ENCODE measurements at places on chromosomes 16 and 17. TPM values are rescaled to one million over a fixed set of nuclear protein-coding genes. Genes with fewer than 3 reads are reported as not detected.

DNA sequence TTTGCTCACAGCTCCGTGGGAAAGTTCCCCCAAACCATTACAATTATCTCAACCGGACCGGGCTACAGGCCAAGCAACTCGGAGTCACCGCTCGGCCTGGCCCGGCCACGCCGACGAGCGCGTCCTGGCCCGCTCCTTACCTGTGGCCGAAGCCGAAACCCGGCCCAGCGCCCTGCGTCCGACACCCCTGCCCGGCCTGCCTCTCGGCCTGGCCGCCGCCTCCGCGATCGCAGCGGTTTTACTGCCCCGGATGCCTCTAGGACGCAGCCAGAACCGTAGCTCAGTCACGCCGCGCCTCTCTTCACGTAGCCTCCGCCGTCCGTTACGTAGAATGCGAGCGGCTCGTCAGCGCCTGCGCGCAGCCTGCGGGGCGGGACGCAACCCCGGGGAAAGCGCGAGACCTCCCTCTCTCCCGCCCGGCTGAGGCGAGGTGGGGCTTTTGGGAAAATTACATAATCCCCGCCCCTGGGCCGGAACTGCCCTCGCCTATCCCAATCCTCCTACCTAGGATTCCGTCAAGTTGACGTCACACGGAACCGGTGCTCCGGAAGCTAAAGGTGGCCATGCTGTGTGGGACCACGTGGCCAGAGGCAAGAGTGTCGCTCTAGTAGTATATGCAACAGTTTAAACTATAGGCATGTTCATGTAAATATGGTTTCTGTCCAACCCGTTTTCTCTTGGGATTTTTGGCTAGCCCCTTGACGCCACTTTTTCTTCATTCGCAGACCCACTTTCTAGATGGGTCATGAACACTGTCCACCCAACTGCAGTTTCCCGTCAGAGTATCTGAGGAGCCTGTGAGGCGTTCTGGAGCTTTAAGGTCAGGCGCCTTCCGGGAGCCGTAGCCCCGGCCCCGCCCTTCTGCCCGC lies at the start of gene CCDC47:
CCDC47 (minus strand) TSS at position 326 of the 869 bp plus-strand sequence. CDS start 7,422 bp downstream, outside the sequence.
- DNase-seq = peak; percentile 99

DNA sequence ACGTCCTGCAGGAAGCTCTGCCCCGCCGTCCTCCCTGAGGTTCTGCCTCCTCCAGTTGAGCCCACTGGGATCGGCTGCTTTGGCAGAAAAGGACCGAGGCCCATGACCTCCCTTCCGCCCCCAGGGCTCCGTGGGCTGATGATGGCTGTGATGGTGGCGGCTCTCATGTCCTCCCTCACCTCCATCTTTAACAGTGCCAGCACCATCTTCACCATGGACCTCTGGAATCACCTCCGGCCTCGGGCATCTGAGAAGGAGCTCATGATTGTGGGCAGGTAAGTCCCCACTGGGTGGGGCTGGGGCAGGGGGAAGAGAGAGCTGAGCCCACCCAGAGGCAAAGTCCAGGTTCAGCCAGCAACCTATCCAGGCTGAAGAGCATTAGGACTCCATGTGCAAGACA lies 61.1 kb downstream of the SLC5A11 start:
- no peak for DNase-seq

DNA sequence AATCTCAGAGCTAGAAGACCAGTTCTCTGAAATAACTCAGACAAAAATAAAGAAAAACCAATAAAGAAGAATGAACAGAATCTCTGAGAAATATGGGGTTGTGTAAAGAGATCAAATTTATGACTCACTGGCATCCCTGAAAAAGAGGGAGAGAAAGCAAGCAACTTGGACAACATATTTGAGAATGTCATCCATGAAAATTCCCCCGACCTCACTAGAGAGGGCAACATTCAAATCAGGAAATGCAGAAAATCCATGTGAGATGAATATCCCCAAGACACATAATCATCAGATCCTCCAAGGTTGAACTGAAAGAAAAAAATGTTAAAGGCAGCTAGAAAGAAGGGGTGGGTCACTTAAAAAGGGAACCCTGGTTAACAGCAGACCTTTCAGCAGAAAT lies 32.1 kb downstream of the TANC2 start:
- no peak for DNase-seq

Gene EPOP
- total RNA-seq = 1.3 TPM

DNA sequence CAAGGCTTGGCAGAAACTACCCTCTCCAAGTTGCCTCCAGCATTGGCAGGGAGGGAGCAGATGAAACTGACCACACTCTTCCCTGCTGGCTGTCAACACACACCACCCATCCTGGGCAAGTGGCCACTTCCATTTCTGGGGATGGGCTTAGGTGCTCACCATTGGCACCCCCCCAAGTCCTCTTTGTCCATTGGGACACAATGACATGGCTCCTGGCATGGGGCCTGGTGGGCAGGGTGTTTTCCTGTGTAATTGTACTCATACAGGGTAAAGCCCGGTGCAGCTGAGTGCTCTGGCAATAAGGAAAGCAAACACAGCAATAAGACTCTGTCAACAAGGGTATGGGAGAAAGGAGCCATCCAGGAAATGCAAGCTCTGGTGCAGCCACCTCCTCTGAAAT lies 22.6 kb downstream of the SCNN1B start:
- DNase-seq = no peak

Gene NLRC3
- not detected for total RNA-seq

DNA sequence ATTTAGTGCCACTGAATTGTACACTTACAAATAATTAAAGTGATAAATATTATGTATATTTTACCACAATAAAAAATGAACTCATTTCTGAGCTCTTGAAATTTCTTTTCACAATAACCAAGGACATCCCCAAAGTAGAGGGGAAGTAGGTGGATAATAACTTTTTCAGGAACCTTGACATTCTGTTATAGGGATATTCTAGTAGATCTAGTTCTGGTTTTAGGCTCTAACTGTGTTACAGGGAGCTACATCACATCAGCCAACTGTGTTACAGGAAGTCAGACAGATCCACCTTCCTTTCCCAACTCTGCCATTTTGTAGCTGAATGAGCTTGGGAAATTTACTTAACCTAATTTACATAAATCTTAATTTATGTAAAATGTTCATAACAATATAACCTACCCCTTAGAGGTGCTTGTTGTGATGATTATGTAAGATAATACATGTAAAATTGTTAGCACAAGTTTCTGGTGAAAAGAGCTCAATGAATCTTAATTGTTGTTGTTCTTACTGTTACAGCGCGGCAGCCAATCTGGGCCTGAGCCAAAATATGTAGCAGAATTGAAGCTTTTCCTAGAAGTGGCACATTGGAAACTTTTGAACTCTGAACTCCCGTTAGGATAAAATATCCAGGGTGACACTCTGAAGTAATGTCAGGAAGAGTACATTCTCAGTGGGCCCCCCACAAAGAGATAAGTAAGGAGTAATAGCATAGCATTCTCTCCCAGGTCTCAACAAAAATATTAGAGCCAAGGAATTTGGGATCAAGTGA lies 169.8 kb downstream of the AATF start:
- DNase-seq = no peak

- no peak for DNase-seq
These were observed 3.5 kb downstream of the CANT1 start for GRCh38 chr17:79006046-79006445.

DNA sequence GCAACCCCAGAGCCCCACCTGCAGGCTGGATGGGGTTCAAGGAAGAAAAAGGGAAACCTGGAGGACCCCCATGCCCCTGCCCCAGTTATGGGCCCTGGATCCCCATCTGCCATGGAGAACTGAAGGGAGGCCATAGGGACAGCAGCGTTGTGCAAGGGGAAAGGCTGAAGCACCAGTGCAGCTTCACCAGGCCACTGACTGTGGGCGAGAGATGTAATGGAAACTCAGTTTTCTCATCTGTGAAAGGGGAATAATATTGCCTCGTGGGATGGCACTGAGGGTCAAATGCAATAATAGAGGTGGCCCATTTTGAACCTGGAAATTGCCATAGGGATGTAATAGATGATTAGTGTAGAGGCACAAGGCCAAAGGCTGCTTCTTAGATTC lies 9.9 kb upstream of the TSPOAP1 start:
- DNase-seq = no peak

- no peak for DNase-seq
These were observed 26.3 kb downstream of the GINS3 start for GRCh38 chr16:58418601-58419000.

DNA sequence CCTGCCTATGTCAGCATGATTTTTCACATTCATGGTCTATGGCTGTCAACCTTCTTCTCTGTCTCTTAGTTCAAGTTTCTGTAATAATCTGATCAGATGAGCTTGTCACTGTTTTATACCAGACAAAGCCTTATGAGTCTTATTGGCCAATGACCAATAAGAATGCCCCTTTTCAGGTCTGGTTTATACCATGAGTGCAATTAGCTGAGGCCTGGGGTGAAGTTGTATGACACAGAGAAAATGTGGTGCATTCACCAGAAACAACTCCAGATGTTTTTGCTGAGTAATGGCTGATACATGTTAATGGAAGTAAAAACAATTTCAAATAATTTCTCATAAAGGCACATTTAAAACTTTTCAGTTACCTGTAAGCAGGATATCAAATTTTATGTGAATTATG lies 218.6 kb upstream of the CDH8 start:
- no peak for DNase-seq

Gene GPR179
- not detected for total RNA-seq

GRCh38 chr16:26672206-26672605 lies 394.5 kb upstream of the C16orf82 start:
- no peak for DNase-seq

GRCh38 chr17:50365165-50365564 lies 7.8 kb downstream of the MRPL27 start:
- no peak for DNase-seq

GRCh38 chr17:33750943-33751701 lies 458.0 kb upstream of the ASIC2 start:
- DNase-seq = peak; percentile 55

GRCh38 chr16:4272114-4272956 lies 488 bp downstream of the TFAP4 start:
- DNase-seq = no peak

DNA sequence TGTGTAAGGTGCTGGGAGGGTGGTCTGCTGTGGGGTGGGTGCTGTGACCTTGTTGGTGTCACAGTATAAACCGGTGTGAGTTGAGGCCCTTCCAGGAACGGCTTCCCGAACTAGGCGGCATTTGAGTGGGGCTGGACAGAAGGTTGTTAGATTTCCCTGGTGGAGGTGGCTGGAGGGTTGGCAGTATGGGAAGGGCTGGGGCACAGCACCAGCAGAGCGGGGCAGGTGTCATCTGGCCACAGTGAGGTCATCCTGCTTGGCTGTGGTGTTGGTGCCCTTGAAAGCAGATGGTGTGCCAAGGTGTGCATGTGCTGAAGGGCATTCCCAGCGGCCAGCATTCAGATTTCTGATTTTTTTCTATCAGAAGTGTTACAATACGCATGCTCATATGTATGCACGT lies 28.1 kb downstream of the BANP start:
- no peak for DNase-seq

- no peak for DNase-seq
These were observed 106.6 kb downstream of the N4BP1 start for GRCh38 chr16:48503336-48503735.

DNA sequence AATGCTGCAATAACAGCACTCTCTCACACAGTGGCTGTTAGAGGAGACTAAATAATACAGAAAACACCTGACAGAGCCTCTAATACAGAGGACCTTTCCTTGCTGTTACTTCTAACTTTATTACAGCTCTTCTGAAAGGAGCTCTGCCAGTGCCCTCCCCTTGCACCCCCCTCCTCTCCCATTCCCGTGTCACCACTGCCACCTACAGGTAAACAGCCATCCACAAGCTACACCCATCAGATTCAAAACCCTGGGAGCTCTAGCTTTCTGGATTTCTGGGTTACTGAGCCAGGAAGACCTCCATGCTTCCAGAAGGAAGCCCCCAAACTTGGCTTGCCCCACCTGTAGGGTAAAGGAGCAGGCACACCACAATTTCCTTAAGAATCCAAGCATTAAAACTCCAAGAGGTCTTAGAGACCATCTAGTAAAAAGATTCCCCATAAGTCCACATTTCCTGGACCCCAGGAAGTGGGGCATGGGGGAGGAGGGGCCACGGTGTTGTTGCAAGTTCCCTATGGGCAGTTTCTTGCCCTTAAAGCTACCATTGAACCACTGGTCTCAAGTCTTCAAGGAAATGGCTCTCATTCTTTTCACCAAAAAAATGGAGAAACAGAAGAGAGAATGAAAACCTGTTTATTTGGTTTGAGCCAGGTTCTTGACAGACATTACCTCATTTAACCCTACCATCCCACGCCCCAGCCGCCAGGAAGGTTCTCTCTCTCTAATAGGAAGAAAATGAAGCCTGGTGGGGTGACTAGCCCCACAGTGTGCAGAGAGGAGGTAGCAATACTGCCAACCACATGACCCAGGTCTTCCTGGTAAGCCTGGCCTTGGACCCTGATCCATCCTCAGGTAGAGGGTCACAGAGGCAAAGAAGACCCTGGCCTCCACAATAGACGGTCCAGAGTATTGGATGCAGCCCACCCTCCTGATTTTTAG lies 52.8 kb downstream of the TOM1L2 start:
- peak; percentile 70 for DNase-seq

Gene TNFRSF12A
- total RNA-seq = 429 TPM

DNA sequence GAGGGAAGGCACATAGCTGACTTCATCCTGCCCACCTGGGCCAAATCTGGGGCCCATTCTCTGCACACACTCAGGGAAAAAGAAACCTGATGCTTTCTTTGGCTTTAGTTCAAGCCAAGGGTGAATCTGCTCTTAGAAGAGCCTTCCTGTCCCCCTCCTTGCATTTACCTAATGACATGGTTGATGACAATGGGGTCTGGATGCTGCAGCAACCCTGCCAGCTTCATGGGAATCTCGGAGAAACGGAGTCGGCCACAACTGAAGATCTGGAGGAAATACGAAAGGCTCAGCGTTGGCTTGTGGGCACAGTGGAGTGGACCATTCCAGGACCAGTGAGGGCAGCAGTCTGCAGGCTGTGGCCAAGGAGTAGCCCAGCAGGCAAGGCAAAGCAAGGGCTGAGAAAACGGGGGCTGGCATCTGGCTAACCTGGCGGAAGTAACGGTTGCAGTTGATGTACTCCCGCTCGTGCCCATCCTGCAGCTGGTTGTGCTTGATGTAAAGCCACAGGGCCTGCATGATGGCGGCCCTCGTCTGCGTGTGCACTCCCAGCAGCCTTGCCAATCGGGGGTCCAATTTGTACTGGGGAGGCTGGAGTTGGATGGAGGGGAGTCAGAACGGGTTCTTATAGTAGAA lies 6.4 kb upstream of the FTSJ3 start:
- DNase-seq = no peak

DNA sequence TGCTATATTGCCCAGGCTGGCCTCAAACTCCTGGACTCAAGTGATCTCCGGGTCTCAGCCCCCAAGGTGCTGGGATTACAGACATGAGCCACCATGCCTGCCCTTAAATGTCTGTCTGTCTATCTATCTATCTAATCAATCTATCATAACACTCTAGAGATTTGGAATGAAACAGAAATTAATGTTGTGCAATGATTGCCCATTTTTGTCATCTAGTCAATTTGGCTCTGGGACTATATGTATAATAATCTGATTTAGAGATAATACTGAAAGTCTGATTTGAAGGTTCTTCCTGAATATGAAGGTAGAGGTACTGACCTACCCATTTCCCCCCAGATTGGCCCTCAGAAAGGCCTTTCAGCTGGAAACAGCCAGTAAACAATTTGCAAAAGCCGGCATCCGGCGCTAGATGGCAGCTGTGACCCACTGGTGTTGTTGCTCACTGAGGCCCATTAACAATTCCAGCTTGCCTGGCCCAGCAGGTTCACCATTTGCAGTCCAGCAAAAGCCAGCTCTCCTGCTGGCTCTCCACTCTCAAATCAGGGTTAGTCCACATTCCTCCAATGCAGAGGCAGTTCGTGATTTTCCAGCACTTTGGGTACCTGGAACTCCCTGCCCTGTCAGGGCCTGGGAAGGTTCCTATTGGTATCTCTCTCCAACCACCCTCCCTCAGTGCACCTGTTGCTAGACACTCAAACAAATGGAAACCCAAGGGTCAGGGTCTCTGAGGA lies 22.9 kb upstream of the C16orf87 start:
- peak; percentile 59 for DNase-seq

Gene SSTR5
- total RNA-seq = not detected

Gene PLA2G10
- not detected for total RNA-seq

Gene SMIM5
- not detected for total RNA-seq
